ENCODE measurements at places on chromosomes 12 and 14. TPM values are rescaled to one million over a fixed set of nuclear protein-coding genes. Genes with fewer than 3 reads are reported as not detected.

TDG gene
- total RNA-seq = 56.8 TPM

SLC35F4 gene
- total RNA-seq = not detected

CACNA2D4 gene
- total RNA-seq = not detected

TAS2R43 gene
- total RNA-seq = 1.5 TPM

CCDC175 gene
- not detected for total RNA-seq

KRT75 gene
- total RNA-seq = not detected

ATP2A2 gene
- total RNA-seq = 269 TPM

BORCS5 gene
- total RNA-seq = 30.2 TPM

GDF3 gene
- 0.34 TPM for total RNA-seq

SLC2A13 gene
- 5.2 TPM for total RNA-seq

TPH2 gene
- total RNA-seq = 0.34 TPM

DNA sequence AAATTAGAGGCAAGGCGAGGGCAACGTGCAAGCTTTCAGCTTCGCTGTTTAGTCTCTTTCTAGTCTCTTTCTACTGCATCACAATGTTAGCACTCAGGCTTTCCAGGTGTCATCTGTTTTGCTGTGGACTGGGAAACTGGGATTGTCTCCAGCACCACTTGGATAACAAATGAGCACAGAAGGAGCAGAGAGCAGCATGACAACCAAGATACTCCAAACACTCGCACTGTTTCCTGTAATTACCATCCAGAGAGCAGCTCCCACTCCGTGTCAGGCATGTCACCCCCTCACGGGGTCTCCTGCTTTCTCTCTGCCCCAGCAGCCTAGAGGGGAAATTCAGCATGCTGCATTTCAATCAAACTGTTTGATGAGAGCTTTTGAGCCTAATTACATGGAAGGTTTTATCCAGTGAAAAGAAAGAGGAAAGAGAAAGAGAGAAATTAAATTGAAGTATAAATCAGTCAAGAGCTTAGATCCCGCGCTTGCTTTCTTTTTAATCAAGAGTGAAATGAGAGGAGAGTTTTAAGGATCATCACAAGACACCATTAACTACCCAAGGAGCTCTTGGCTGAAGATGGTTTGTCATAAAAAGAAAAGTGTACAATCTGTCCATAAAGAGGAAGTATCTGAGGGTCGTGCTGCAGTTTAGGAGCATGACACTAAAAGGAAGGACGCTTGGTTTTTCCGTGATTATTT, 917.7 kb downstream of the DIO2 start:
- H3K4me1 ChIP-seq = no peaks in the 10 kb centered on the region
- no peaks in the 10 kb centered on the region for H3K36me3 ChIP-seq
- H3K4me3 ChIP-seq = no peak overlapping the region
- DNase-seq = no peak
- no peak overlapping the region for H3K27ac ChIP-seq
- H3K27me3 ChIP-seq = peaks cover 2% of the 10 kb centered on the region

GRCh38 chr12:126998747-126999285, 1268.2 kb upstream of the TMEM132C start:
- no peak overlapping the region for H3K4me3 ChIP-seq
- DNase-seq = no peak
- H3K36me3 ChIP-seq = no peaks in the 10 kb centered on the region
- no peaks in the 10 kb centered on the region for H3K4me1 ChIP-seq

DNA sequence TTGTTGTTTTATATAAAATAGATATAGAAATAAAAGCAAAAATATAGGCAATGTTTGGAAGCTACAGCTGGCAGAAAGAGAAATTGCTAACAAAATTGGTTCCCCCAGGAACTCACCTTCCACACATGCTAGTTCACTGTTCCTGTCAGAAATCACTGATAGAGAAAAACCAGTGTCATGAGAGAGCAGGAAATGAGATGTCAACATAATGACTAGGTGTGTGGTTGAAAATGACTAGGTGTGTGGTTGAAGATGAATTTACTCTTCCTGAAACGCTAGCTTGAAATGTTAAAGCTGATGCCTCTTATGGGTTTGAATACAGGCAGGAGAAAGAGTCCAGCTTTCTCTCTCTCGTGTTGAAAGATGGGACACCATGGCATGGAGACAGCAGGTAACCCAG, 216.3 kb downstream of the C12orf42 start:
- H3K4me1 ChIP-seq = no peaks in the 10 kb centered on the region
- no peak for DNase-seq
- H3K27ac ChIP-seq = no peak overlapping the region
- H3K27me3 ChIP-seq = no peaks in the 10 kb centered on the region
- no peak overlapping the region for H3K4me3 ChIP-seq

- H3K4me3 ChIP-seq = no peak overlapping the region
- H3K4me1 ChIP-seq = no peaks in the 10 kb centered on the region
- H3K36me3 ChIP-seq = no peaks in the 10 kb centered on the region
- no peaks in the 10 kb centered on the region for H3K27me3 ChIP-seq
- H3K27ac ChIP-seq = no peak overlapping the region
Observed at GRCh38 chr12:69055706-69056105, 122.7 kb upstream of the CPM start.

GRCh38 chr14:65686761-65687160, 274.2 kb downstream of the FUT8 start:
- DNase-seq = no peak
- H3K27ac ChIP-seq = no peak overlapping the region
- H3K36me3 ChIP-seq = peaks cover 4% of the 10 kb centered on the region
- H3K4me3 ChIP-seq = no peak overlapping the region
- H3K4me1 ChIP-seq = peaks cover 2% of the 10 kb centered on the region

GRCh38 chr14:20690848-20691640, 2.5 kb downstream of the ANG start:
- no peaks in the 10 kb centered on the region for H3K27me3 ChIP-seq
- H3K4me1 ChIP-seq = no peaks in the 10 kb centered on the region
- H3K27ac ChIP-seq = no peak overlapping the region
- DNase-seq = no peak
- no peak overlapping the region for H3K4me3 ChIP-seq

GRCh38 chr12:91274916-91275315, 92.3 kb upstream of the DCN start:
- peaks cover 23% of the 10 kb centered on the region for H3K4me1 ChIP-seq
- no peaks in the 10 kb centered on the region for H3K27me3 ChIP-seq
- no peak for DNase-seq

GRCh38 chr14:29716150-29716549, 211.5 kb downstream of the PRKD1 start:
- H3K4me1 ChIP-seq = peaks cover 6% of the 10 kb centered on the region
- H3K27me3 ChIP-seq = peaks cover 2% of the 10 kb centered on the region
- H3K4me3 ChIP-seq = no peak overlapping the region
- H3K27ac ChIP-seq = peak overlapping the region; percentile 31
- DNase-seq = no peak
- no peaks in the 10 kb centered on the region for H3K36me3 ChIP-seq

DNA sequence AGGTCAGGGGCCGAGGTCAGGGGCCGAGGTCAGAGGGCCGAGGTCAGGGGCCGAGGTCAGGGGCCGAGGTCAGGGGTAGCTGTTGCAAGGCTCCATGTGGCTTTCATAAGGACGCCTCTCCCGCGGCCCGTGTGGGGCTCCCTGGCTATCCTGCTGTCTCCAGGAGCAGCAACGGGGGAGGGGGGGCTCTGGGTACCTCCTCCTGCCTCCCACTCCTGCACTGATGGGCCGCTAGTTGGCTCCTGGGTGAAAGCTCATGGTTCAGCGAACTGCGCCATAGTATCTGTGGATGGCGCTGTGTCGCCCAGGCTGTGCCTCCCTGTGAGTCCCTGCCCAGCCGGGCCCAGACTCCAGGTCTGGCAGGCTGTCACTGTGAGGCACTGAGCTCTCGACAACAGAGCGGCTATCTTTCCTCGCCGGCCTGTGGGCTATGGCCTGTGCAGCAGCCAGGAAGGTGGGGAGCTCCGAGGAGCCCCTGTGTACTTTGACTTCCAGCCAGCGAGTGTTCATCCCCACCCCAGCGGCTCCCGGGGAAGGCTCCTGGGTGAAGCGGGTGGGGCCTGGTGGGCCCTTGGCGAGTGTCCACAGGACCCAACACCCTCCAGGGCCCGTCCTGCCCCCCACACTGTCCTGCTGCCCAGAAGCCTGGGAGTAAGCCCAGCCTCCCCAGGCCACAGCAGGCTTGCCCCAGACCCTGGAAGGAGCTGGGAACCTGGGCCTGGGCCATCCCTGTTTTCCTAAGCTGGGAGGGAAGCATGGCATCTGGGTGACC, 8.1 kb downstream of the RFLNA start:
- H3K4me3 ChIP-seq = no peak overlapping the region
- peak; percentile 22 for DNase-seq
- peaks cover 6% of the 10 kb centered on the region for H3K27me3 ChIP-seq
- peaks cover 20% of the 10 kb centered on the region for H3K4me1 ChIP-seq
- H3K27ac ChIP-seq = no peak overlapping the region
- H3K36me3 ChIP-seq = no peaks in the 10 kb centered on the region

DNA sequence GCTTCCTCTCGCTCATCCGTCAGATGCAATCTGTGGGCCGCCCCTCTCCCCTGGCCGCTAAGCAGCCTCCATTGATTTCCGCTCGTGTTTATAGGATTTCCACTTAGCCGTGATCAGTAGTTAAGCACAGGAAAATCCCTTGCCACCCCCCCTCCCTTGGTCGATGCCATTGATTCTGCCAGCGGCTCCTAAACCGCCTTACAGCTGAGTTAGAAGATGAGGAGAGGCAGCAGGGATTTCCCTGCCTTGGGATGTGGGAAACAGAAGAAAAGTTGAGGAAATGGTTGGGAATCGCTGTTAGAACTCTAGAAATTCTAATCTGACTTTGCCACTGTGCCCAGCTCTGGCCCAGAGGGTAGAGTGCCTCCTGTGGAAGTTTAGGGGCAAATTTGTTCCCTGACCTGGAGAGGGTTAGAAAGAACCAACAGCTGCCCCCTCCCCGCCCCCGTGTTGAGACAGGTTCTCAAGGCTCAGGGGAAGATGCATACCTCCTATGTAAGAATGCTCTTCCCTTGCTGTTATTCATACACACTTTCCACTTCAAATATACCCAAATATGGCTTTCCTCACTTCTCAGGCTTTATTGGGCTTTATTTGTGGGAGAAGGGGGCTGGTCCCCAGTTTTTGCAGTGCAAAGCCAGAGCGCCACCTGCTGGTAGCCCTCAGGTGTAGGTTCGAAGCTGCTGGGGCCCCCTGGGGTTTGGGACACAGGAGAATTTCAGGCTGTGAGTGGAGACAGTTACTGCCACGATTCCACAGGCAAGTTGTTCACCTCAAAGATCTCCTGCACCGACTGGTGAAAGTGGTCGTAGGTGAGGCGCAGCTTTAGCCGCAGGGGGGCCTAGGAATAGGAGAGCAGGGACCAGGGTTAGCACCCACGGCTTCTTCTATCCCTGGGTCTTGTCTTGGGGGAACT, 3.2 kb downstream of the THTPA start:
- H3K4me1 ChIP-seq = peaks cover 25% of the 10 kb centered on the region
- peaks cover 17% of the 10 kb centered on the region for H3K27me3 ChIP-seq
- peak overlapping the region; percentile 63 for H3K4me3 ChIP-seq
- peak overlapping the region; percentile 55 for H3K27ac ChIP-seq

GRCh38 chr14:75280291-75280830, 1.7 kb downstream of the FOS start:
- no peak overlapping the region for H3K27ac ChIP-seq
- H3K36me3 ChIP-seq = peaks cover 6% of the 10 kb centered on the region
- H3K27me3 ChIP-seq = peaks cover 12% of the 10 kb centered on the region
- no peaks in the 10 kb centered on the region for H3K4me1 ChIP-seq
- peak overlapping the region; percentile 86 for H3K4me3 ChIP-seq

DNA sequence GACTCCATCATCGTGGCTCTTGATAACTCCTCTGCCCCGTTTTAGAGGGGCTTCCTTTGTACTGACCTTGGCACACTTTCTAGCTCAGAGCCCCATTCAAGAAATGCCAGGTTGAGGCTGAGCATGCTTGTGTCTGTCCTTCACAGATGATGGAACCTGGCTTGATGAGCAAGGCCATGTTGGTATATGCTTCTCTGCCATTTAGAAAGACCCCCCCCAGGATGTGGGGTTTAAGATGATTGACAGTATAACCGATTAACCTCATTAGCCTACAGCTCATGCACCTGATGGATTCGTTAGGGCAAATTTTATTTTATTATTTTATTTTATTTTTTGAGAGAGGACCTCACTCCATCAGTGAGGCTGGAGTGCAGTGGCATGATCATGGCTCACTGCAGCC, 21.0 kb downstream of the BATF start:
- H3K27ac ChIP-seq = no peak overlapping the region
- DNase-seq = no peak
- H3K4me3 ChIP-seq = no peak overlapping the region
- no peaks in the 10 kb centered on the region for H3K36me3 ChIP-seq
- H3K27me3 ChIP-seq = peaks cover 3% of the 10 kb centered on the region

GRCh38 chr12:81350309-81350708, 272.4 kb downstream of the ACSS3 start:
- H3K27ac ChIP-seq = no peak overlapping the region
- H3K36me3 ChIP-seq = no peaks in the 10 kb centered on the region
- H3K4me1 ChIP-seq = no peaks in the 10 kb centered on the region
- DNase-seq = no peak
- H3K27me3 ChIP-seq = no peaks in the 10 kb centered on the region

DNA sequence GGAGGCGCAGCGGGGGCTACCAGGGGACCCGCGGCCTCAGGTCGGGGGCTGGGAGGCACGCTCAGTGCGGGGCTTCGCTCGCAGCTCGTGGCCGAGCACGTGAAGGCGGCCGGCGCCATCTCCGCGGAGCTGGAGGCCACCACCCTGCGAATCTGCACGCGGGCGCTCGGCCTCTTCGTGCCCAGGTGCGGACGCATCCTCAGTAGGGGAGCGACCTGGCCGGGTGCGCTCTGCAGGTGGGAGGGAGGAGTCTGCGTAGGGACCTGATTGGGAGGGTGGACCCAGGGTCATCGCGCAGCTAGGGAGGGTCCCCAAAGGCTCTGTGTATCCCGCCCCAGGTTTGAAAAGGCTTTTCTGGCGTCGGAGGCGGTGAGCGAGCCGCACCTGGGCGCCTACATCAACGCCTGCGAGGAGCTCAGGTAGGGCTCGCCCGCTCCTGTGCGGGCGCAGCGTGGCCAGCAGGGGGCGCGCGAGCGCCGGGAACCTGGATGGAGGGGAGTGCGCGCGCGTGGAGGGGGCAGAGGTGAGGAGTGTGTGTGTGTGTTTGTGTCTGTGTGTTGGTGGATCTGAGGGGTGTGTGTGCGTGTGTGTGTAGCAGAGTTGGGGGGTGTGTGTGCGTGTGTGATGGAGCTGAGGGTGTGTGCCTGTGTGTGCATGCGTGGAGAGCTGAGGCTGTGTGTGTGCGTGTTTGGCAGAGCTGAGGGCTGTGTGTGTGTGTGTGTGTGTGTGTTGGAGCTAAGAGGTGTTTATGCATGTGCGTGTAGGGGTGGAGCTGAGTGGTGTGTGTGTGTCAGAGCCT, 10.3 kb downstream of the EXOC3L4 start:
- peaks cover 7% of the 10 kb centered on the region for H3K4me1 ChIP-seq
- DNase-seq = peak; percentile 85
- H3K4me3 ChIP-seq = peak overlapping the region; percentile 73
- peaks cover 11% of the 10 kb centered on the region for H3K27me3 ChIP-seq

GRCh38 chr12:1829306-1829900, 9.0 kb downstream of the LRTM2 start:
- H3K4me1 ChIP-seq = peaks cover 32% of the 10 kb centered on the region
- H3K27ac ChIP-seq = peak overlapping the region; percentile 86
- peaks cover 5% of the 10 kb centered on the region for H3K27me3 ChIP-seq
- H3K36me3 ChIP-seq = no peaks in the 10 kb centered on the region
